ENCODE measurements at places on chromosomes 6 and 20.
A peak's percentile ranks its signal among the peaks of the same experiment; 100 is the strongest.

GRCh38 chr20:63206878-63207277 is 9.1 kb downstream of the YTHDF1 start:
- no peak for DNase-seq

- no peak for DNase-seq
Observed at GRCh38 chr6:79964607-79965081, 17.3 kb upstream of the ELOVL4 start.

DNA sequence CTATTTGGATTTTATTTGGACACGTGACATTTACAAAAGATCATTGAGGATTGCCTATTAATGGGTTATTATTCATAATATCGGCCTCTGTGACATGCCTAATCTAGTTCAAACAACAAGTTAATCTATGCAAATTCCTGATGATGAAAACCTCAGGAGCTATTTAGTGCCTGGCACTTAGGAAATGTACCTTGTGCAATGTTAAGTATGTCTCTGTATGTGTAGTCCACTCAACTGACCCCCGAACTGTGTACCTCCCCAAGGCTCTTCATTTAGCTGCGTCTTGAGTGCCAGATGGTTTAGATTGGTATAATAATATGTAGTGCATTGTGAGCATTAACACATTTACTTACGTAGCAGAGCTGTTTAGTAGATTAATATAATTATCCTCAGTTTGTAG is 6.9 kb downstream of the LAMA2 start:
- DNase-seq, result no peak

DNA sequence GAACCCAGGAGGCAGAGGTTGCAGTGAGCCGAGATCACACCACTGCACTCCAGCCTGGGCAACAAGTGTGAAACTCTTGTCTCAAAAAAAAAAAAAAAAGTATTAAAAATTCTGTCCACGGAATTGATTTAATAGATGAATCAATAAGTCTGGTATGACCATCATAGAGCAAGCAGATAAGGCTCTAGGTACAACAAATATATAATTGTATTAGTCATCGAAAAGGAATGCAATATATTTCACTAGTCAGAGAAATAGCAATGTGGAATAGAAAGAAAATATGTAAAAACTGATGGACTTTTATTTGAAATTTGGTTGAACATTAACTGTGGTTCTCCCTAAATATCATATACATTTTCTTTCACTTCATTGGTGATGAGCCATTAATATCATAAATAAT is 476.8 kb upstream of the AGPAT4 start:
- no peak for DNase-seq

- no peak for DNase-seq
Observed at GRCh38 chr6:164069350-164069990, 655.0 kb downstream of the QKI start.

DNA sequence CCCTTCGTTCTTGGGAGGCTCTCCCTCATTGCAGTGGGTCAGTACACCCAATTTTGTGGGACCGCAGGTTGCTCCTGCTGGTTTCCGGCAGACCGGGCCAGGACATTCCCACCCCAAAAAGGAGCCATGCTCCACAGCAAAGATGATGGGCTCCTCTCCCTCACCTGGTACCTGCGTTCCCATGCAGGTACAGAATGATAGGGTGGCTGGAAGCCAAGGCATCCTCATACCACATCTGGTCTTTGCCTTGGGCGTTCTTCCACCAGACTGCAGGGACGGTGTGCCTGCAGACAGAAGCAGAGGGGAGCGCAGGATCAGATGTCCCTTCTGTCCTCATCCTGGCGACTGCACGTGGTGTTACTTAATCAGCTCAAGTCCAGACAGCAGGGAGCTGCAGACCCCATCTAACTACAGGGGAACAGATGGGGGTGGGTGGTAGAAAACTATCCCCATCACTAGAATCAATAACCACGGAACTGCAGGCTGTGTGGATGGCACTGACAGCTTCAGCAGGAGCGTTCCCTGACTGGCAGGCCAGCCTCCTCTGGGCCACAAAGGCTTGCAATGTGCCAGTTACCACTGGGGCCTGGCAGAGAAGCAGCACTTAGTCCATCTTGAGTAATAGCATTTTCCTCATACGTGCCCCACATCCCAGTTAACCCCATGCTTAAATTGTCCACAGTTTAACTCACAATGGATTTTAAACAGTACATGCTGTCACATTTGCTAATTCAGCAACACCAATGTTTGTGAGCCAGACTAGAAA is 70.4 kb downstream of the ABHD12 start:
- no peak for DNase-seq

DNA sequence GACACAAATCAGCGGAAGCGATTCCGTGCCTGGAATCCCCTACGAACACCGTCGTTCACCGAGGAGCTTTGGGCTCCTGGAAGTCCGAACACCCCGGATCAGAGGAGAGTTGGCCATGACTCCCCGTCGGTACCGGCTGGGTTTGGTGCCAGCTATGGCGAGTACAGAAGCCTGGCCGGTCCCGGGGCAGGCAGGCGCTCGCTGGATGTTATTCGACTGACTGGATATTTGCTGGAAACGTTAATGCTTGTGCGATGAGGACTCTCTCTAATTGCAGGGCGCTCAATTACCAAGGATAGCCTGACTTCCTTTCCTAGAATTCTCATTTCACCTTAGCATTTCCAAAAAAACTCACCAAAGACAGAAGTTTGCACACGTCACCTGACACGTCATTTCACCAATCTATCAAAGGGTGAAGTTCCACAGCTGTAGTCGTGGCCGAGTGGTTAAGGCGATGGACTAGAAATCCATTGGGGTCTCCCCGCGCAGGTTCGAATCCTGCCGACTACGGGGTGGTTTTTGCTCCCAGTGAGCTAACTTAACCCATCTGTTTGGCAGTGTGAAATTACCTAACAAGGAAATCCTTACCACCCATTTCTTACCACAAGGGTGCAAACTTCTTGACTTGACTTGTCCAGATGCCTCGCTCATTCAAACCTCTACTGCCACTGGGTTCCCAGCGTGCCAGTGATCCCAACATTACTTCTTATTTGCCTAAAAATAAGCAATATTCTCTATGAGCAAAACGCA is 22.7 kb upstream of the ZNF184 start:
- peak; percentile 77 for DNase-seq

- peak; percentile 81 for DNase-seq
Observed at GRCh38 chr20:11676630-11677287, 240.9 kb upstream of the BTBD3 start.

DNA sequence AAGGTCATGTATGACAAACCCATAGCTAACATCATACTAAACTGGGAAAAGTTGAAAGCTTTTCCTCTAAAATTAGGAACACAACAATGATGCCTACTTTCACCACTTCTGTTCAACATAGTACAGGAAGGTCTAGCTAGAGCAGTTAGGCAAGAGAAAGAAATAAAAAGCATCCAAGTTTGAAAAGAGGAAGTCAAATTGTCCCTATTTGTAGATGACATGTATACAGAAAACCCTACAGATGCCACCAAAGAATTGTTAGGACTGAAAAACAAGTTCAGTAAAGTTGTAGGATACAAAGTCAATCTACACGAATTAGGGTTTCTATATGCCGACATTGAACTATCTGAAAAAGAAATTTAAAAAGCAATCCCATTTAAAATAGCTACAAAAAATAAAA is 89.4 kb upstream of the GLP1R start:
- no peak for DNase-seq

GRCh38 chr20:59135093-59135492 is 28.5 kb upstream of the ZNF831 start:
- DNase-seq, result no peak
